NCI-H1417 treated with DMSO at 0.1 percent for 48 hours (cell line): ENCODE measurements at places on chromosomes 3 and 15.
A peak's percentile ranks its signal among the peaks of the same experiment; 100 is the strongest.

DNA sequence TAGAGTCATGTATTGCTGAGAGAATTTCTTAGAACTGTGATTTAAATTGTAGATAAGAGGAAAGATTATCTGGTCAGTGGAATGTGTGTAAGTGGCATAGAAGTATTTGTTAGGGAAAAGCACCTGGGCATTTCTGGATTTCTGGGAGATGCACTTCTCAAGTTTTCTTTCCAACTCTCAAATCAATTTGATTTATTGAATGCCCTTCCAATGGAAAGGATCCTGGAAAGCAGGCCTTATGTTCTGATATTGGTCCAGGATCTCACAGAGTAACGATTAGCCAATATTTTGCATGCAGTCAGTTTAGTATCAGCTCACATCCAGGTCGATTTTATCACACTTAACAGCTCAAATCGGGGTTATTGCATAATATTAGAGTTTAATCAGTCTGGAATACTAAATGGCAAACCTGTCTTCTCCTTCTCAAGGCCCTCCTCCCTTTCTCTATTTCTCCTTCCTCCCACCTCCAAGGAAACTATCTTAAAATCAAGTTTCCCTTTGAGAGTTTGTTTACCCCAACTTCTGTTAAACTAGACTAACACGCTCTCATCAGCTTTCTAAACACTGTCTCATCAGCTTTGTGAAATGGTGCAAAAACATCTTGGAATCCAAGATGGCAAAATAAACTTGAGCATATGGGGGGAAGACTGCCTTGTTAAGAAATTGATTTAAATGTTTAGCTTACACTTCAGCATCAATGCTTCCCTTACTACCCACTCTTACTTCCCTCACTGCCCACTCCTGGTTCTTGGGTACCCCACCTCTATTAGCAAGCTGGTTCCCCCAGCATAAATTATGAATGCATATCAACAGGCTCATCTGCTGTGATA, 9.5 kb downstream of the SOX2 start:
- DNase-seq, result no peak

GRCh38 chr15:42911058-42911592, 9.5 kb downstream of the TTBK2 start:
- DNase-seq, result no peak

GRCh38 chr3:4820296-4821121, 158.7 kb upstream of the BHLHE40 start:
- DNase-seq, result no peak

DNA sequence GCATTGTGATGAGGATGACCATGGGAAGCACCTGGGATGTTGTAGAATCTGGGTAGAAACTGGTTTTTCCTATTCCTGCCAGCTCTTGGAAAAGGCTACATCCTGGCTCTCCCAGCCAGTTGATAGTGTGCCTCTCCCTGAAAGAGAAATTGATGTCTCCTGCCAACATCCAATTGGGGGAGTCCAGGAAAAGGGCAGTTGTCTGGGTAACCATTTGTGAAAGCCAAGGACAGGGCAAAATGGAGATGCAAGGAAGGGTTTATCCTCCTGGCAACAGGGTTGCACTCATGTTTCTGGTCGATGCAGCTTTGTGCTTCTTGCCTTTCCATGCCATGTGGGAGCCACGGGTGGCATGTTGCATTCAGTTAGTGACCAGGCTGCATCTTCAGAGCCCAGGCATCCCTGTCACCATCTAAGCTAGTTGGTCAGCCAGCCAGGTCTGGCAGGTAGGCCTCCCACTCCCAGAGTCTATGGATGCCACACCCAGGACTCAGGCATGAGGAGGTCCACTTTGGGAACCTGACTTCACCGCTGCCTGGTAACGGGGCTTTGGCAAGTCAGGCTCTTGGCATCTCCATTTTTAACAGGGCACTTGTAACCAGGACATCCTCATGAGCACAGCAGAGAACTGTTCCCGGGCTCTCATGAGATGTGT, 153.5 kb downstream of the DNAJB8 start:
- DNase-seq, result no peak

- DNase-seq, result no peak
Measured at GRCh38 chr3:61778095-61778494, 216.7 kb downstream of the PTPRG start.

DNA sequence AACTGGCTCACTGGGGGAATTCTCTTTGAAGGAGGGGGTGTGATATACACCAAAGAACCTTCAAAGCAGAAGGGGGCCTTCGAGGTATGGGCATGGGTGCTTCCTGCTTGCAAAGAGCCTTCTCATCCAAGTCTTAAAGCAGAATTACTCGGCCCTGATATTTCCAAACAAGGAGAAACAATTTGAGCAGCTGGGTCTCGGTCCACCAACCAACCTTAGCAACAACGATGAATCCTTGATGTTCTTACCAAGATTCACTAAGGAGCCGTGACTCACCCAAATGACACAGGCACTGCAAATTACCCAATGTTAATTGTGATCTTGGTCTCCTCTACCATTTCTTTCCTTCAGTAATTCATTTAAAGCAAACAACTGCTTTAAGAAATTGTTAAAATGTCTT, 7.7 kb downstream of the HOMER2 start:
- DNase-seq, result no peak

GRCh38 chr3:45981346-45982074, 14.1 kb downstream of the FYCO1 start:
- no peak for DNase-seq

- DNase-seq, result no peak
Measured at GRCh38 chr3:57464801-57465200, 79.3 kb downstream of the DNAH12 start.

DNA sequence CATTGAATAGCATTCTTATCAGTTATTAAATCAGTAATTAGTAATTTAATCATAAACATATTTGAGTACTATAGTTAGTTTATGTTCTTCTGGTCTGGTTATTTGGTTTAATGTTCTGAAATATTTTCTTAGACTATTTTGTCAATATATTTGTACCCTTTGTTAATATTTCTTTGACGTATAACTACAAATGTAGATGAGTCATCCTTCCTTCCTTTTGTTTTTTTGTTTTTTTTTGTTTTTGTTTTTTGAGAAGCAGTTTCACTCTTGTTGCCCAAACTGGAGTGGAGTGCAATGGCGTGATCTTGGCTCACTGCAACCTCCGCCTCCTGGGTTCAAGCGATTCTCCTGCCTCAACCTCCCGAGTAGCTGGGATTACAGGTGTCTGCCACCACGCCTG, 17.4 kb upstream of the EIF3J start:
- no peak for DNase-seq

GRCh38 chr3:49469936-49470713, at the start of gene DAG1:
DAG1 (plus strand) TSS chr3:49470267; CDS start chr3:49510535, 40,268 bp downstream.
- peak; percentile 67 for DNase-seq

GRCh38 chr15:78276064-78276943, 11.9 kb downstream of the DNAJA4 start:
- no peak for DNase-seq

GRCh38 chr3:50297896-50298725, 1.1 kb downstream of the HYAL3 start:
- DNase-seq, result no peak
